Common myeloid progenitor, CD34-positive (primary cell): ENCODE measurements at places on chromosomes 1 and 21.

DNA sequence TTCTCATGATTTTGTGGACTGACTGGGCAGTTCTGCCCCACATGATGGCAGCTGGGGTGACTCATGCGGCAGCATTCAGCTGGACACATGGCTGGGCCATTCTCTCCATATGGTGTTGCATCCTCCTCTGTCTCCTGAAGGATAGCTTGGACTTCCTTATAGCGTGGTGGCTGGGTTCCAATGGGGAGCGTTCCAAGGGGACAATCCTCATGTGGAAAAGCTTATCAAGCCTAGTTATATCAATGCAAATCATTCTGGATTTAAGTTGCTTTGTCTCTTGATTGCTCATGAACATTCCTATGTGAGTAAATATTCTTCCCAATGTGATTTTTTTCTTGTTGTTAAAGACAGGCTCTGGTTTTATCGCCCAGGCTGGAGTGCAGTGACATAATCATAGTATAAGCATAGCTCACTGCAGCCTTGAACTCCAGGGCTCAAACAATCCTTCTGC, 13.2 kb upstream of the SLC2A1 start:
- DNase-seq = no peak

DNA sequence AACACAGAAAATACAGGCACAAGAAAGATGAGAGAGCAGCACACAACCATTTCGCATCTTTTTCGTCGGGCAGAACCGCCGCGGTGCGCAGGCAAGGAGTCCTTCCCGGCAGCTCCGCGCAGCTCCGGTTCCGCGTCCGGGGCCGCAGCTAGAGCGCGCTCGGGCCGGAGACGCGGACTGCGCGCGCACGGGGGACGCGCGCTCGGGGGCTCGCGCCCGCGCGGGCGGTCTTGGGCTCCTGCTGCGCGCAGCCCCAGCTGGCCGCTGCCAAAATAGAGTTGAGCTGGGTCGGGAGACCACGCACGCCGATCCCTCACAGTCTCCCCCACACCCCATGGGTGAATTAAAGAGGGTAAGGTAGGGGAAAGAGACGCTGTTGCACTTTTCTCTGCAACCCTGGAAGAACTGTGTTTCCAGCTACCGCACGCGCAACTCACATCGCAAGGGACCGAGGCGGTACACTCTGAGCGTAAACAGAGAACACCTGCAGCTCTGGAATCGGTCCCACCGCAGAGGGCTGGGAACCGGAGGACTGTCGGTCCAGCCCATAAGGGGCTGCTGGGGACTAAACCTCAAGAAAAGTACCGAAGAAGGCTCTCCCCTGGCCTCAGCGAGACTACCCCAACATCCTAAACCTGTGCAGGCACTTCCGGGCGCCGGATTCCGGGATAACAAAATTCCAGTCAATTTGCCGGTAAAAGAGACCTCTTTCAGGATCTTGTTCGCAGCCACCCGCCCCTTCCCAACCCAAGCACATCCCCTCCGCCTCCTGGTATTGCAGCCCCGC, 1.7 kb downstream of the NR5A2 start:
- DNase-seq = no peak

DNA sequence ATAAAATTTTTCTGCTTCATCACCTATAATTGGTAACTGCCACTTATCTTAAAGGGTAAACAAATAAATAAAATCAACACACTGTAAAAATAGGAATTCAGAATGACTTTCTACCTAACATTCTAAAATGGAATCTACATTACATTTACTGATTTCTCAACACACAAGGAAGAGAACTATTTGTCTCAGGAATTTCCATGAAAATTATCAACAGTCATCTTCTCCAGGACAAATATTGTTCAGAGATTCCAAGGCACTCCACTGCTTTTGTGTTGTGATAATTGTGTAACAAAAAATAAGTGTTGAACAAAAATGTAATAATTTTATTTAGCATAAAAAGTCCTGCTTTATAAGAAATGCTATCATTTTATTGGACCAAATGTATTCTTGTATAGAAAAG, 7.3 kb downstream of the ODF2L start:
- DNase-seq = no peak

DNA sequence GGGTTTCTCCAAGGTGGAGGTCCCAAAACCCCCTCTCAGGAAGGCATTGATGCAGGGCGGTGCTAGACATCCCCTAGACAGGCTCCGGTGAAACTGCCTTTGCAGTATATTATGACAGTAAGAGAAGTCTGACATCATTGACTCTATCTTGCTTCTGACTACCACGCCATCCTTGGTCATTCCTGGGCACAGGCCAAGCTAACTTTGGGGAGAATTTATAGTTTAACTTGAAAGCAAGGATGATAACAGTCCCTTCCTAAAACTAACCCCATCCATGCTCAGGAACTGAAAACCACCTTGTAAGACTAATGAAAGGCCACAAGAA, 30.3 kb downstream of the RSPH1 start:
- DNase-seq = no peak

GRCh38 chr1:34425785-34426184, 249.1 kb downstream of the C1orf94 start:
- no peak for DNase-seq
